Cardiac muscle cell (in vitro differentiated cells and primary cell): ENCODE measurements at places on chromosomes 5 and 9. TPM values are rescaled to one million over a fixed set of nuclear protein-coding genes. Genes with fewer than 3 reads are reported as not detected.
A peak's percentile ranks its signal among the peaks of the same experiment; 100 is the strongest.

The INSL4 gene
- not detected in 2 replicates for polyA plus RNA-seq

The PAX5 gene
- 0.14 TPM in 1 of 2 replicates, not detected in the other for polyA plus RNA-seq

The ADCY2 gene
- 4.1 and 4.7 TPM in 2 replicates for polyA plus RNA-seq

The PRKACG gene
- 0.13 TPM in 1 of 2 replicates, not detected in the other for polyA plus RNA-seq

The PNPLA7 gene
- polyA plus RNA-seq, result 1.4 and 1.6 TPM in 2 replicates

The ANXA1 gene
- 3.9 and 13.7 TPM in 2 replicates for polyA plus RNA-seq

The WDR31 gene
- polyA plus RNA-seq, result 5.4 and 8.8 TPM in 2 replicates

The RUFY1 gene
- polyA plus RNA-seq, result 25.1 and 25.6 TPM in 2 replicates

The PCDHGC3 gene
- polyA plus RNA-seq, result 23.0 and 29.8 TPM in 2 replicates

GRCh38 chr5:5270958-5271785 lies 131.0 kb downstream of the ADAMTS16 start:
- peak; percentile 90 for DNase-seq

DNA sequence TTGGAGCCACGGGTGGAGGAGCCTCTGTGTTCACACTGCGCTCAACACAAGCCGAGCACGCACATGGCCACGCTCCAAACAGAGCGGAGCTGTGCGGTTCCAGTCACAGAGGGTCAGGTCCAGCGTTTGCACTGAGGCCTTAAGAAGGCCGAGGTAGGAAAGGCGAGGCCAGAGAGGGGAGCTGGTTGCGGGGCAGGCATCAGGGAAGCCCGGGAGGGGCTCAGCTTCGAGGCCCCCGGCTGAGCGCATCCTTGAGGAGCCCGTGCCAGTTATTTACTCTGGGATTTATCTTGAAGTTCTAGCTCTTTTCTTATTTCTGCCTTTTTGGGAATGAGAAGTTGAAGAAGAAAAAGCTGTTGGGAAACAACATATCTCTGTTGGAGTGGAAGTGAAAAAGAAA lies 140.8 kb downstream of the IRX1 start:
- no peak for DNase-seq

GRCh38 chr9:18906656-18907395 lies 126.2 kb downstream of the SAXO1 start:
- DNase-seq, result no peak

DNA sequence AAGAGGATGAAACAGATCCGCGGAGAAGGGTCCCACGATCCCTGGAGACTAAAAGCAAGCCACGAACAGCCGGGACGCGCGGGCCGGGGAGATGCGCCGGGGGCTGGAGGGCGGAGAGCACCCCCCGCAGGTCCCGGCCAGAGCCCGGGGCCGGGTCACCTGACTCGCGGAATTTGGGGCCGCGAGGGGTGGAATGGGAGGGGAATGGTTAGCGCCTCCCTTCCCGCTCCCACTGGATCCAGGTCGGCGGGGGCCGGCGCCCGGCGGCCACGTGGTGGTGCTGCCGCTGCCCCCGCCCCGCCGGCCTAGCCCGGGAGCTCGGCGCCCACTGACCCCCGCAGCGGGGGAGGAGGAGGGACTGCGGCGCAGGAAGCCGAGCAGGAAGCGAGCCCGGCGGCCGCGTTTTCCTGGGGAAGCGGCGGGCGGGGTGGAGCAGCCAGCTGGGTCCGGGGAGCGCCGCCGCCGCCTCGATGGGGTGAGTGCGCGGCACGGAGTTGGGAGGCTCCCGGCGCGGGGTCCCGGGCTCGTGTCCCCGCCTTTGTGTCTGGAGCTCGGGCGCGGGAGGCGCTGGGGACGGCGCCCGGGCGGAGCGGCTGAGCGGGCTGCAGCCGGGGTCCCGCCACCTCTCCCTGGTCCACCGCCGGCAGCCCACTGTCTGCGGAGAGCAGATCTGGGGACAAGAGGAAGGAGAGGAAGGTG lies at the start of gene RAI14:
RAI14 (plus strand) TSS at position 328 of the 699 bp plus-strand sequence. CDS start 30,592 bp downstream, outside the sequence.
- peak; percentile 93 for DNase-seq

DNA sequence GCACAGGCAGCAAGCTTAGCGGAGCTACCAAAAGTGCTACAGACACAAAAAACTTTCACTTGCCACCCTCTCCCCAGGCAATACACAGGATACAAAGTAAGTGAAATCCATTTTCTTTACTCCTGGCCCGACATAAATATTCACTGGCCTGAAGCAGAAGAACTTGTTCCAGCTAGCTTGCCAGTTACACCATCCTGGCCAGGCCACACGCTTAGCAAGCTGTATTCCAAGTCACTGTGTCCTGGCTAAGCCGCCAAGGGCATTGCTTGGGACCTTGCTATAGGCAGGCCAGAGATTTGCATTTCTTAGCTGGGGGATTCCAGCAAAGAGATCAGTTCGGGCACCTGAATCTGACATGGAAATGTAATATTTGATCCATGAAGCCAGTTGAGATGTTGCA lies 71.0 kb upstream of the SLC1A3 start:
- no peak for DNase-seq

DNA sequence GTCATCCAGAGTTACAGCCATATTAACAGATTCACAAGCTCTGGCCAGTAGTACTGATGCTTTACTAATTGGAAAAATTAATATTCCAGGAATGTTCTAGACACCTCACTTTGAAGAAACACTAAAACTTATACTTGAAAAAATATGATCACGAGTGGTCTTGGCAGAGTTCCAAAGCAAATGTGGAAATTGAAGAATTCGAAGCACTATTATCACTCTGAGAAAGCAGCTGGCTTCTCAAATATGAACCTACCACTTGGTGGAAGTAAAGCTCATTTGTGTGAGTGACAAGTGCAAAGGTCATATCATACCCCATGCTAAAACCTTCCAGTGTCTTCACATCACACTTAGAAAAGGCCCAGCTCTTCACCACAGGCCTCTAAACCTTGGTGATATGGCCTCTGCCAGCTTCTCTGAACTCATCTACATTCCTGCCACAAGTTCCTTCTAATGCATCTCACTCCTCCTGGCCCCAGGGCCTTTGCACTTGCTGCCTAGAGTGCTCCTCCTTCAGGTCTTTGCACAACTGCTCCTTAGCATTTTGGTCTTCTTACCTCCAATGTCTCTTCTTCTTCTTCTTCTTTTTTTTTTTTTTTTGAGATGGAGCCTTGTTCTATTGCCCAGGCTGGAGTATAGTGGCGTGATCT lies 175.7 kb upstream of the SMIM23 start:
- no peak for DNase-seq

- DNase-seq, result peak; percentile 23
These were observed 220.9 kb downstream of the IRX2 start for GRCh38 chr5:2530609-2531008.

DNA sequence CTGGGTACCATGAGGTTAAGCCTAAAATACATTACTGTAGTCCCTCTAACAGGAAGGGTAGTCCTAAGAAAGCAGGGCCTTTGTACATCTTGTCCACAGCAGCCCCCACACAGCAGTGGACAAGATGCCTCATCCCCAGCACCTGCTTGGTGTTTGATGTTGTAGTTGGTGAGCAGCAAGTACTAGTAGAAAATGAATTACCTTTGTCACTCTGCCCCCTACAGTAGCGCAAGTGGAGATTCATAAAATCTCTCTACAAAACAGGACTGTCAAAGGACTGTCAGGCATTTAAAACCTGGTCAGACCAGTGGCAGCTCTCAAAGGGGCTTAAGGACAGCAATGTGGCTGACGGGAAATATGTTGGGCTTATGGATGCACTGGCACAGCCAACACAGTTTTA lies 122.5 kb downstream of the TMEM174 start:
- DNase-seq, result no peak

DNA sequence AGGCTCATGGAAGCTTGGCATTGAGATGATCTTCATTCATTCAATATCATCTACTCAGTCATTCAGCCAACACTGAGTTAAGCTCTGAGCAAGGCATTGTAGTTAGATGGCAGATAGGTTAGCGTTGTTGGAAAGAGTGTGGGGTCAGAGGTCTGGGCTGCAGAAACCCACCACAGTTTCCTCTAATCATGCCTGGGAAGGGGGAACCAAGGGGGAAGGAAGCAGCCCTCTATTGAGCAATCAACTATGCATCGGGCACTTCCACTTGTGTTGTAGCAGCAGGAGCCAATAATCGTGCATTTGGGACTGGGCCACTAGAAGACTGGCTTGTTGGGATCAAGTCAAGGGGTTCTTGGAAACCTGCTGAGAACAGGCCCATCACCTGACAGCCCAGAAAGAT lies 139.1 kb downstream of the PIP5K1B start:
- DNase-seq, result no peak

- no peak for DNase-seq
These were observed 67.0 kb downstream of the NIPBL start for GRCh38 chr5:36943584-36943983.
